ENCODE measurements at places on chromosomes 3 and 15.

DNA sequence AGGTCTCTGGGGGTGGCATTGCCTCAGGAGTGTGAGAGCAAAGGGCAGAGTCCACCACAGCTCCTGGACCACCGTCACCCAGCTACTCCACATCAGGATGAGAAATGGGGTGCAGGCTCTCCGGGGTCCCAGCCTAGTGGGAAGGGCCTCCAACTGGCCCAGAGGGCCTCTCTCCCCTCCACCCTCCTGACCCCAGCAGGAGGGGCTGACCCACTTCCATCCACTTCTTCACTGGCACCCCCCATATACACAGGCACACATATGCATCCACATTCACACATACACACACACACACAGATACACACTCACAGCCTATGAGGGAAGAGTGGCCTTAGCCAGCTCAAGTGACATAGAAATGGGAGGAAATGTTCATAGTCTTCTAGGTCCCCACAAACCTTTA is 286.0 kb downstream of the OCA2 start:
- DNase-seq: no peak

DNA sequence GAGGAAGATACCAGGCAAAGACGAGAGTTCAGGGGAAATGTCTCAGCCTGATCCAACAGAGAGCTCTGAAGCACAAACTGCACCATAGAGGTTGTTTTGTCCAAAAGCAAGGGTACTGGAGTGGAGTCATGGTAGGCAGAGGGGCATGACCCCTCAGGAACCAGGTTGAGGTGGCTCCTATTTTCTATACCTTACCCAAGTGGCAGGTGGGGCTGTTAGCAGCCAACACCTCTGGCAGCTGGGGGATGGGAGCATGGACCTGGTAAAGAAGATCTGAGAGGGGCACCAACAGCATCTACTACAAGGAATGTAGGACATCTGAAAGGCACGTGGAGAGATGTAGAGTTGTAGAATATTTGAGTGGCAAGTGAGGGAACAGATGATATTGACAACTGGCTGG is 85.2 kb downstream of the GAP43 start:
- no peak for DNase-seq

- no peak for DNase-seq
Observed at GRCh38 chr15:100254285-100254684, 87.5 kb downstream of the ADAMTS17 start.

DNA sequence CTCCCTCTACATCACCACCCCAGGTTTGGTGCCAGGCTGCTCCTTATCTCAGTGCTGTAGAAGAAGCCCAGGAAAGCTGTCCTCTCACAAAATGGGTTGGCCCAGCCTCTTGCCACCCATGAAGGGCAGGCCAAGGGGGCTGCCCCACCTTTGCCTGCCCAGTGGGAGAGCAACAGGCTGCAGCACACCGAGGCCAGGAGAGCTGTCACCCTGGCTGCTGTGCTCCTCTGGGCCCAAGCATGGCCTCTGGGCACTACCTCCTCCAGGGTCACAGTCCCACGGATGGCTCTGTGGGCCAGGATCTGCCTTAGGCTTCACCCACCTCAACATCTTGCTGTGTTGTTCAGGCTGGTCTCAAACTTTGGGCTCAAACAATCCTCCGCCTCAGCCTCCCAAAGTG is 6.4 kb upstream of the STAB1 start:
- no peak for DNase-seq

DNA sequence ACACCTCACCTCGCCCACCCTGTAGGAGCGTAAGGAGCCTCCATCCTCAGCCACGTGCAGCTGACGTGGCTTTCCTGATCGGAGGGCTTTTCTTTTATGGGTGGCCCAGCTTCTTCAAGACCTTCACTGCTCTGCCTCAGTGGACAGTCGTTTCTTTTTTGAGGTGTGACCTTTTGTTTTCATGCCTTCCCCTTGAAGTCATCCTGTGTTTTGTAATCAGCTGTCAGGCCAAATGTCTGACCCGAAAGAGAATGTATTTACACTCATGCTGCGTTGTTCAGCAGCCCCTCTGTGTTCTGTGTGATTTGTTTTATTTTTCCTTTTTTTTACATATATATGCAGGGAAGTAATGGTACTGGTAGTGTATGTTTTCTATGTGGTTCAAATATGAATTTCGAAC is 41.8 kb downstream of the CCK start:
- DNase-seq: no peak

GRCh38 chr15:69807721-69808120 is 290.0 kb downstream of the TLE3 start:
- DNase-seq: no peak

- DNase-seq: peak; percentile 16
Observed at GRCh38 chr3:3772920-3773319, 26.3 kb upstream of the LRRN1 start.

GRCh38 chr3:24305795-24306467 is 188.7 kb downstream of the THRB start:
- DNase-seq: no peak

DNA sequence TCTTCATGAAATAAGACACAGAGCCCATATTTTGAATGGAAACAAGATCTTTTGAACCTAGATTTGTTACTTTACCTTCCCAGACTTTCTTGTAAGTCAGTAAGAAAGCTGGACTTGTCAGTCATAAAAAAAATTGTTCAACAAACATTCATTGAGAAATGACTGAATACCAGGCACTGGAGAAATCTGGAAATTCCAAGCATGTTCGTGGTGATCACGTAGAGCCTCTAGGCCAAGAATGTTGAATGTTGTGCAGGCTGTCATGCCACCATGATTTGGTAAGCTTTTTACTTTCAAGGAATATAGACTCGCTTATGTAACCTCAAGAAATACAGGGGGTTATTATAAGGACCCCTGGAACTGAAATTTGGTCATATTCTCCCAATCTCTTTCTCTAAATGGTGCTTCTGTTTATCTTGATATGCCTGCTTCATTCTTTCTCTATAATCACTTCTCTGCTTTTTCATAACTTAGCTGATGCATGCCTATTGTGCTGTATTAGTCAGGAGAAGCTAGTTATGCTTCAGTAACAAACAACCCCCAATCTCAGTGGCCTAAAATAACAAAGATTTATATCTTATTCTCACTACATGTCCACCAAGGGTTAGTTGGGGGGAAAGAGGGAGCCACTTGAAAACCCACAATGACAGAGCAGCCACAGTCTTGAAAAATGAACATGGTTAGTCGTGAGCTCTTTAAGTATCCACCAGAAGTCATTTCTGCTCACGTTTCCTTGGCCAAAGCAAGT is 3.4 kb upstream of the TPM1 start:
- DNase-seq: no peak

- no peak for DNase-seq
Observed at GRCh38 chr3:182349951-182350517, 443.3 kb upstream of the ATP11B start.

DNA sequence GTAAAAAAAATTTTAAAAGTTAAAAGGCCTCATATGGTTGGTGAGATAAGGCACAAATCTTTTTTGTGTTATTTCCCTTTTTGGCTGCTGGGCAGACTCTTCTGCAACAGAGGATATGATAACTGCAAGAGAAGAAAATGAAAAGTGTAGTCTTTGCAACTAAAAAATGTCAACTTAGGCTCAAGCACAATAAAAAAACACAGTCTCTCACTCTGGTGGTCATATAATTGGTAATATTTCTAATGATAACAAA is 15.4 kb downstream of the COMMD2 start:
- DNase-seq: no peak

GRCh38 chr3:129655291-129655700 is 48.8 kb upstream of the PLXND1 start:
- no peak for DNase-seq

GRCh38 chr3:24494618-24495325 is at the start of gene THRB:
THRB (minus strand) TSS chr3:24494850.
- DNase-seq: peak; percentile 55

DNA sequence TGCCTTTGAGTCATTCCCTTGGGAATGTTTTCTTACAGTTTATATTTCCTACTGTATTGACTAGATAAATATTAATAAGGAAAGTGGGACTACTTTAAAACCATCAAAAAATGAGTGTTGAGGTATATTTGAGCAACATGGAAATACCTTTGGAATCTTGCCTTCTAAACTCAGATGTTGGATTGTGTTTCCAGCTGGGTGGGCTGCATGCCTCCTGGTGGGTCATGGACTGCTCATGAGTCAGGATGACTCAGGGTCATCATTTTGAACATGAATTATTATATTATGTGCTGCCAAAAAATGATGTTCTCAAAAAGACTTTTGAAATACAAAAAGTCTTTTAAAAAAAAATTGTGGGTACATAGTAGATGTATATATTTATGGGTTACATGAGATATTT is 41.1 kb upstream of the APH1B start:
- DNase-seq: no peak

DNA sequence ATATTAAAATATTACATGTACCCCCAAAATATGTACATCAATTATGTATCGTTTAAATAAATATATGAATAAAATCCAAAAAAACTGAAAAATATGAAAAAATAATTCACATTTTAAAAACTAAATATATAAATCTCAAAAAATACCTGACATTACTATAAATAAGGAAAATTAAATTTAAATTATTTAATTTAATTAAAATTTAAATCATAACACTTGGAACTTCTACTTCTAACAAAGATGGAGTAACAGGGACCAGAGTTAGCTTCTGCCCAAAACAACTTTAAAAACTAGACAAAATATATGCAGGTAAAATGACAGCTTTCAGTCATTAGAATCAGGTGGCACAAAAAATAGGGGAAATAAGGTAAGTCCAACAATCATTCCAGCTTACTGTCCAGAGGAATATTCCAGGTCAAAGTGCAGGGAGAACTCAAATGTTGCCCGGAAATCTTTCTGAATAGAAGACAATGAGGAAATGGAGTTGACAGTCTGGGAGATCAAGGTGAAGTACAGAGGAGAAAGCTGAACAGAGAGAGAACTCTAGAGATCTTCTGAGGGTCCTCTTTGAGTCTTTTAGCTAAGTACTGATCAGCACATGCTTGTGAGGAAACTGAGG is 207.7 kb upstream of the ATP11B start:
- DNase-seq: no peak

GRCh38 chr15:44099671-44100070 is 95.4 kb downstream of the FRMD5 start:
- no peak for DNase-seq

GRCh38 chr15:80090879-80091503 is 31.5 kb downstream of the ZFAND6 start:
- no peak for DNase-seq

DNA sequence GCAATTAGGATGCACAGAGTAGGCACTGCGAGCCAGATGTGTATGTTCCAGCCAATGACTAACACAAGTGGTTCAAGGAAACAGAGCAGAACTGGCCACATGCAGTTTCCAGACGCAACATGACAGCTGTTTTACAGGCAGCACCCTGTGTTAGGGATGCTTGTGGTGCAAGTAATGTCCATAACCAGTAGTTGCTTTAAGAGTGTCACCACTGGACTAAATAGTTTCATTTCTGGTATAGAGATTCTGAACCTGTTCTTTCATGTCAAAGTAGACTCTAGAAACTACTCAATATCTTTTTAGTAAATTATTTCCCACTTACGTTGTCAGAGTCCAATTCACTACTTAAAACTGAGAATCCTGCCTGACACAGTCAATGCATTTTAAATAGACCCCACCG is 14.5 kb upstream of the LPP start:
- no peak for DNase-seq

- DNase-seq: no peak
Observed at GRCh38 chr15:48536681-48537091, 108.8 kb downstream of the FBN1 start.

GRCh38 chr3:15217841-15218267 is 11.8 kb downstream of the CAPN7 start:
- DNase-seq: no peak

- DNase-seq: no peak
Observed at GRCh38 chr3:48407542-48408099, 22.3 kb downstream of the PLXNB1 start.

DNA sequence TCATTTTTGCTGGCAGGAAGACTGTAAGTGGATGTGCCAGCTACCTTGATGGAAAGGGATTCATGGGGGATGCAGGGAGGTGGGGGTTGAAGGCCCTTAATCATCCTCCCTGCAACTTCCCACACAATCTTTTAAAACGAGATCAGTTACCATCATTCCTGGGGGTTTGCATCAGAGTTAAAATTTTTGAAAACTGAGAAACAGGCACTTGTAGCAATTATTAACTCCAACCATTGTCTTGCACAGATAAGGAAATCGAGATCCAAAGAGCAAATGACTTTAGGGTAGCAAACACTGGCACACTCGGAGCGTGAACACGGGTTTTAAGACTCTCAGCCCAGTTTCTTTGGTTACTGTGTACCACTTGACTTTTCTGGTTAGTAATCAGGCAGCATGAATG is 41.9 kb downstream of the GPD1L start:
- no peak for DNase-seq

- peak; percentile 16 for DNase-seq
Observed at GRCh38 chr3:58013973-58014649, 5.9 kb downstream of the FLNB start.

- DNase-seq: no peak
Observed at GRCh38 chr15:96720656-96721055, 390.2 kb downstream of the NR2F2 start.

DNA sequence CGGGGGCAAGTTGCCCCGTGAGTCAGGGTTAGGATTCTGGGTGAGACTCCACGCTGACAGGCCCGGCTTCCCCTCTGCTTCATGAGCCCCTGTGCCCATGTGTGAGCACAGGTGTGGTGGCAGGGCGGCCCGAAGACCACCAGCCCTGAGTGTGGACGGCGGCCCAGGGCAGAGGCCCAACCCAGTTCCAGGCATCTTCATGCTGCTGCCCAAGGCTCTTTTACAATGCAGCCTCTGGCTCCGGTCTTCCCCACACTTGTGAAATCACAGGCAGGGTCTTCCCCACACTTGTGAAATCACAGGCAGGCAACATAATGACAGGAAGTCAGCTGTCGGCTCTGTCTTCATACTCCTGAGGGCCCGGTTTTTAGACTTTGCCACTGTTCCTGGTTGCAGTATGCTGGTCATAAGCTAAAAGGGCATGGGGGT is 78.8 kb downstream of the AAGAB start:
- DNase-seq: no peak

GRCh38 chr3:193863657-193864357 is 270.8 kb downstream of the OPA1 start:
- no peak for DNase-seq

DNA sequence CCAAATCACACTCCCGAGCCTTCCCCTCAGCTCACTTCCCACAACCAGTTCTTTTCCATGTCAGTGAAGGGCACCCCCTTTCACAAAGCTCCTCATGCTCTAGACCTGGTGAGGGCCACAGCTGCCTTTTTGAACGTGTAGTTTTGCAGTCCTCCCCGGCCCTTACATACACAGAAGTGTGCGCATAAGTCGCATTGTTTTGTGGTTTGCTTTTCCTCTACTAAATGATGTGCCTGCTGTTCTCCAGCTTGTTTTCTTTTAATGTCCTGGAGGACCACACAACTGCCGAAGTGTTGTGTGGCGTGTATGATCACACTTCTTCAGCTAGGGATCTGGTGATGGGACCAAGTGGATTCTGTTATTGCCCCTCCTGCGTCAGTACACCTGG is 7.6 kb downstream of the C15orf39 start:
- no peak for DNase-seq

DNA sequence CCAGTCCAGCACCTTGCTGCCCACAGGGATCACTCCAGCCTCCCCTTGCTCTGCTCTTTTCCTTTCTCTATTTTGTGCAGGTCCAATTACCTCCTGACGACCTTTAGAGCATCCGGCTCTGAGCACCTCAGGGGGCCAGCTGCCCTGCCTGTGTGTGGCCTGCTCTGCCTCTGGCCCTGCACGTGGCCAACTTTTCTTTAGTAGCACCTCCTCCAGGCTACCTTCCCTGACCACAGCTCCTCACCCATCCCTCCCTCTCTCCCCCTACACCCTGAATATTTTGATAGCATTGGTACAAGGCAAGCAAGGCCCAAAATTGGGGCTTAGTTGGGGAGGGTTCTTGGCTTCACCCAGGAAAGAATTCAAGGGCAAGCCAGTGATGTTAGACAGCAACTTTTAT is 66.9 kb upstream of the PRR20G start:
- DNase-seq: no peak
